Fibroblast of lung (primary cell): ENCODE measurements at places on chromosomes 12 and 14. TPM values are rescaled to one million over a fixed set of nuclear protein-coding genes. Genes with fewer than 3 reads are reported as not detected.

The PPP4R4 gene
- total RNA-seq: 0.51 and 0.99 TPM in 2 replicates

GRCh38 chr12:92539110-92539749 lies 163.6 kb upstream of the PLEKHG7 start:
- no peaks in the 10 kb centered on the region for H3K4me1 ChIP-seq
- H3K36me3 ChIP-seq: no peaks in the 10 kb centered on the region
- H3K27me3 ChIP-seq: no peaks in the 10 kb centered on the region
- DNase-seq: peak; percentile 69

DNA sequence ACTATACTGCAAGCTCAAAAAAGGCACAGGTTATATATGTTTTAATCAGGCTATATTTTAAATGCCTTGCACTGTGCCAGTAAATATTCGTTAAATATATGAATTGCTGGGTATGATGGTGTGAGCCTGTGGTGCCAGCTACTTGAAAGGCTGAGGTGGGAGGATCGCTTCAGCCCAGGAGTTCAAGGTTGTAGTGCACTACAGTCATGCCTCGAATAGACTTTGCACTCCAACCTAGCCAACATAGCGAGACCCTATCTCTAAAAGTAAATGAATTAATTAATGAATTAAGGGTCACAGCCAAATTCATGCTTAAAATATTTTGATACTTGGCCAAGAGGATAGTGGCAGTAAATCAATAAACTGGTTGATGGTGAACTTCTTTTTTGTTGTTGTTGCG lies 22.2 kb upstream of the MDM2 start:
- no peak overlapping the region for H3K4me3 ChIP-seq
- H3K36me3 ChIP-seq: no peaks in the 10 kb centered on the region
- H3K27me3 ChIP-seq: no peaks in the 10 kb centered on the region
- no peak overlapping the region for H3K27ac ChIP-seq
- H3K4me1 ChIP-seq: peaks cover 2% of the 10 kb centered on the region
- no peak for DNase-seq

The CLEC7A gene
- total RNA-seq: not detected in 2 replicates

DNA sequence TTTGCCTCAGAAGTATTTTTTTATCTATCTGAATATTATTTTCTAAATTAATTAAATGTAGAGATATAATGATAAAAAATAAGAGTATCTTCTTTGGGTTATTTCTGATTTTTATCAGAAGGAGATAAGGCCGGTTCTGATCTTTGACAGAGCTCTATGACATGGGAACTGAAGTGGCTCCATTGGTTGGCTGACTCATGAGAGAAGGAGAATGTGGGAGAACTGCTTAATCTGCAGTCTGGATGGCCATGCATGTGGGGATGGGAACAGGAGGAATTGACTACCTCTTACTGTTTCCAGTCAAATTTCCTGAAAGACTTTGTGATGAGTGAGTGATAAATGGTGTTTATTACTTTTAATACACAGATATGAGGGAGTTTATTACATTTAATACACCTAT lies 155.8 kb upstream of the ATP2B1 start:
- no peak overlapping the region for H3K4me3 ChIP-seq
- H3K27me3 ChIP-seq: no peaks in the 10 kb centered on the region
- H3K4me1 ChIP-seq: no peaks in the 10 kb centered on the region
- H3K36me3 ChIP-seq: no peaks in the 10 kb centered on the region

- no peaks in the 10 kb centered on the region for H3K27me3 ChIP-seq
- peaks cover 7% of the 10 kb centered on the region for H3K4me1 ChIP-seq
- H3K27ac ChIP-seq: no peak overlapping the region
- DNase-seq: no peak
- no peak overlapping the region for H3K4me3 ChIP-seq
These were observed 118.7 kb upstream of the PCED1B start for GRCh38 chr12:46960681-46961080.

The LRFN5 gene
- total RNA-seq: 2.8 and 3.6 TPM in 2 replicates
